T-helper 17 cell (primary cell): ENCODE measurements at places on chromosomes 7 and 10. TPM values are rescaled to one million over a fixed set of nuclear protein-coding genes. Genes with fewer than 3 reads are reported as not detected.

Gene POM121
- 58.8 TPM for total RNA-seq

Gene CHST15
- total RNA-seq: 0.26 TPM

Gene FLNC
- 0.05 TPM for total RNA-seq

Gene ASAH2
- 2.5 TPM for total RNA-seq

GRCh38 chr7:13017881-13018280 is 330.4 kb downstream of the ARL4A start:
- no peak for DNase-seq

DNA sequence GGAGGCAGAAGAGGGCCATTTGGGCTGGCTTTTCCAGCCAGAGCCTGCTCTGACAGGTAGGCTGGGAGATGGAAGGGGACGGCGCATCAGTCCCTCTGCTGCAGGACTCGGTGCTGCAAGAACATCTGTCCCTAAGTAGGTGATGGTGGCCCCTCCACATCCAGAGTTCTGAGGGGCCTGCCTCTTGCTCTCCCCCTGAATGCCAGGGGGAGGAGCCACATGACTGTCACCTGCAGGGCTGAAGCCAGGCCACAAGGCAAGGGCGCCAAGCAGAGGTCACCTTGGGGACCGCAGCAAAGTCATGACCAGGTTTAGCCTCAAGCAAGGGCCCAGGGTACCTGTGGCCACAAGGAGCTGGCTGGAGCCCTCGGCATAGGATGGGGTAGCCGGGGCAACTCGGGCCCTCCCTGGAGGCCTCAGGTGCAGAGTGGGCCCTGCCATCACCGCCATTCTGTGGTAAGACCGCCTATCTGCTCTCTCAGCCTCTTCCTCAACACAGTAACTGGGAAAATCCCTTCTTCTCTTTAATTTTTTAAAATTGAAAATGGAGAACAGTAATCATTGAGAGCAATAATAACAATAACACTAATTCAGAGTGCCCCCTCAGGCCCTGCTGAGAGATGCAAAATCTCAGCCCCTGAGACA is 99.3 kb downstream of the FAM53B start:
- DNase-seq: no peak

DNA sequence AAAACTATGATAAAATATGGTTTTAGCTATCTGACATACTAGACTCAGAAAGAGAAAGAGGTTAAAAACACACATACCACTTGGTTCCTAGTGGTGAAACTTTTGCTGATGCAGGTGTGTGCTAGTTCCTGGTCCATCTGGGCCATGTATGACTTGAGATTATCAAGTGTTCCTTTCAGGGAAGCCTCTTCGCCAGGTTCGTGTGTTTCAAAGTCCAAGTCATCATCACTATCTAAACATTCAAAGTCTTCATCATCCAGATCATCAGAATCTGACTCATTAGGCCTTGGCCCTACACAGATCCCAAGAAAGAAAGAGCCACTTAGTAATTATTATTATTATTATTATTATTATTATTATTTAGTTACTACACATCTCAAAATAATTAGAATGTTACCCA is 26.4 kb downstream of the NUDT13 start:
- no peak for DNase-seq

DNA sequence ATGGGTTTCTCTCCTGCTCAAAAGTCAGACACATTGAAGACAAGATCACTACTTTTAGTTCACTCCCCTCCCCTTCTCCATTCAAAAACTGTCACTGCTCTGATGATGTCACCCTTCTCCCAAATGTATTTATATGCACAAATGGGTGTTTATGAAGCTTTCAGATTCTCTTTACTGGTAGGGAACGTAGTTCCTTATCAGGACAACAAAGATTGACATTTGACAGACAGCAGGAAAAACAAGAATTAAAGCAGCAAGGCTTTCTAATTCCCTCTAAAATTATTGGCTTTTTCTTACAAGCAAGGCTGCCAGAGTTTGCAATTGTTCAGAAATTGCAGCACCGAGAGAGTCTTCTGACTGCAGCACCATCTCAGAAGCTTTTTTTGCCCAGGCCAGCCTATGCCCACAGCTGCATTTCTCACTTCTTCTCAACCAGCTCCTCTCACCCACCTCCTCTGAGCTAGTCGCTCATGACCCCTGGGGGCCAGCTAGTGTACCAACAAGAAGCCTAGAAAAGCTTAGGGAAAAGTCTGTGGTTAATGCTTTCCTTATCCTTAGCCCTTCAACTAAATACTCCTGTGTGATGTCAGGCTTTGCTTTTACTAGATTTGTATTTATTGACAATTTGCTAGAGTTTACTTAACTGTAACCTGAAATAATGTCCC is 265.1 kb downstream of the HTR7 start:
- no peak for DNase-seq

DNA sequence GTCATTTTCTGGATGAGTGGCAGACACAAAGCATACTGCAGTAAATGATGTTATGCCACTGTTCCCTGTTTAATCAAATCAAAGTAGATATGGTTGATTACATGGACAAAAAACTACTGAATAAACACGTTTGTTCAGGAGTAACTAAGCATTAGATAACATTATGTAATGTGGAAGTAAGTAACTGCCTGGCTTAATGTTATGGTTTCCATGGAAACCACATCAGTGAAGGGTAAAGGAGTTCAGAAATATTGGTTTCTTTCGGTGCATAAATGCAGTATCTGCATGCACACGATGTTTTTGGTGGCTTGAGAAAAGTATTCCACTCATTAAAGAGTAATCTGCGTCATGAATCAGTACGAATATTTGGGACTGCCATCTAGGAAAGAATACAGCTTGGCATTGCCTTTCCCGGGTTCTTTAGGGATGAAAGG is 131.3 kb upstream of the PRKCQ start:
- DNase-seq: no peak

DNA sequence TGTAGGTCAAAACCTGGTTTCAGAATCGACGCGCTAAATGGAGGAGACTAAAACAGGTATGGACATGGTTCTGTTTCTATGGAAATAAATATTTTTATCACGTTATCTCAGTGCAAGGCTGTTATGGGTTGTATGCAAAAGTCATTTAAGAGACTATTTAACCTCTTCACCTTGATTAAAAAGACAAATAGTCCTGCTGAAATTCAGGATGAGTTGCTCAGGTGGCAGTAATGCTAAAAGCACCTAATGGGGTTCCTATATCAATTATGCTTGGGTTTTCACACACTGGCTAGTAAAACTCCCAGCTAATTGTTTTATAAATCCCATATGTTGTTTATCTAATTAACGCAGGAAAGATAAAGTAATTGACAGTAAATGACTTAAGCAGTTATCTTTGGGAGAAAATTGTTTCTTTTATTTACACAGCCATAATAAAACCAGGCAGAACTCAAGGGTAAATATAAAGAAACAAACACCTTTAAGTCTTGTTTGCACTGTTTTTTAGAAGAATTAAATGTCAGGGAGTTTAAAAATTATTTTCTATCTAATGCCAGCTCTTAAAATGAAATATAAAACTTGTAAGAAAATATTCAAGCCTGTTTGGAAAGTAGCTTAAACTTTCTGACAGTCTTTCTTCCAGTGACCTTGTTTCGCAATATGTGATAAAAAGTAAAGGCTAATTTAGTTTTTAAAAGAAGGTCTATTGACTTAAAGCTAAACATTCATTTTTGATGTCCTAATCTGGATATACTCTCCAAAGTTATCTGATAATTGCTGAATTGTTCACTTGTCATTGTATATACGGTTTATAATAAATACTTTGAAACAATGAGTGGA is 3.2 kb downstream of the HHEX start:
- DNase-seq: no peak

- no peak for DNase-seq
Measured at GRCh38 chr7:155378959-155379871, 78.7 kb upstream of the EN2 start.

- no peak for DNase-seq
Measured at GRCh38 chr7:121011401-121011800, 22.9 kb downstream of the CPED1 start.

- DNase-seq: no peak
Measured at GRCh38 chr7:137915266-137915665, 68.5 kb upstream of the DGKI start.

DNA sequence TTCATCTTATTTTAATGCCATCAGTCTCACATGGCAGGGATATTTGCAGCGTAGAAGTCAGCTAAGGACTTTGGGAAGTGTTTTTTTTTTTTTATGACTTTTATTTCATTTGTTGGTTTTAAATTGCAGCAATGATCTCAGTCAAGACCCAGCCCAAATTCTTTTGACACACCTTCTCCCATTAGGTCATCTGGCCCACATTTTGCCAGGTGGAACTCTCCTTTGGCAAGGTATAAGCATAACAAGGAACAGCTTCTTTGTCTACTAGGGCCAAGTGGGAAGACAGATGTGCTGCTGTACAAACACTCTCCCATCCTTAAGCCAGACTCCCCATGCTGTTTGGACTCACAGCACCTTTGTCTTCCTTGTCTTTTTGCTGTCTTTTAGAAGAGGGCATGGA is 41.8 kb downstream of the PLEKHA8 start:
- no peak for DNase-seq

GRCh38 chr7:127245607-127246006 is 7.1 kb downstream of the GRM8 start:
- DNase-seq: no peak

GRCh38 chr10:31353574-31353973 is 34.6 kb downstream of the ZEB1 start:
- no peak for DNase-seq

DNA sequence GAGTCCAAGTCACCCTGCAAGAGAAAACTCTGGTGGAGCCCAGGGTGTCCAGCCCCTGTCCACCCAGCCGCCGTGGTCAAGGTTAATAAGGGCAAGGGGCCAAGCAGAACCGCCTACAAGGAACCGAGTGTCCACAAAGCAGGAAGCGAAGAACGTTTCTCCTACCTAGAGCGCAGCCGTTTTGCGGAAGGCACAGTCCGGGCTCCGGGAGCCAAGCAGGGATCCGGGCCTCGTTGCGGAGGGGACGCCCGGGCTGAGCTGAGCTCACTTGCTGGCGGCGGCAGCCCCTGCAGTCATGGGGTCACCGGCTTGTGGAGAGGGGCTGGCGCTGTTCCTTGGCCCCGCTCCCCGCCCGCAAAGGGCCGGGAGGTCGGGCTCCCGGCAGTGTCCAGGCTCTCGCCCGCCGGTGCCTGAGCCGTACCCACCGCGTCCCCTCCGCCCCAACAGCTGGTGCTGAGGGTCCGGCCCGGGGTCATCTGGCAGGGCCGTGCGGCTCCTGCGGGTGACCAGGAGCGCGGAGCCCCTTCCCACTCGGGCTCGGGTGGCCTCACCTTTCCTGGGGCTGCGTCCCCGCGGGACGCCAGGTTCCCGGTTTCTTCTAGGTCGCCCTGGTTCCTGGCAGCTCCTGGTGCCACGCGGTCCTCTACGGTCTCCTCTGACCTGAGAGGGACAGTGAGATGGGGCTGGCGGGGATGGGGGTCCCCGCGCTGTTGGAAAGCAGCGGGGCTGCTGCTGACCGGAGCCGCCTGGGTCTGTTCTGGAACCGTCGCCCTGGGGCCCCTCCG is 14.0 kb upstream of the ZNF273 start:
- DNase-seq: no peak

GRCh38 chr7:150665089-150665748 is 20.3 kb upstream of the GIMAP2 start:
- no peak for DNase-seq

DNA sequence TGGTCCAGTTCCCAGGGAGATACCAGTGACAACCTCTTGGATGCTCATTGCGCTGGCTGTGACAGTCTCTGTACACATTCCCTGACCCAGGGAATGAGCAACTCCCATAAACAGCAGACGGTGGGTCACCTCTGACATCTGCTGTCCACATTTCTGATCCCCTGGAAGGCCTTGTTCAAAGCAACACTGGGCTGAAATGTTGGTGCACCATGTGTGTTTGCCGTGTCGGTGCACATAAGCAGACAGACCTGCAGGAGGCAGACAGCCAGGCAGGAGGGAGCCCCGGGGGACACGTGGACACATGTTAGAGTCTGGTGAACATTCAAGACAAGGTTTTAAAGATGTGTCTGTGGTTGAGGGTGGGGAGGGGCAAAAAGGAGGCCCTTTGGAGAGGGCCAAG is 254.9 kb downstream of the PLXNA4 start:
- DNase-seq: no peak

GRCh38 chr10:83702731-83703130 is 436.6 kb upstream of the GHITM start:
- DNase-seq: no peak

DNA sequence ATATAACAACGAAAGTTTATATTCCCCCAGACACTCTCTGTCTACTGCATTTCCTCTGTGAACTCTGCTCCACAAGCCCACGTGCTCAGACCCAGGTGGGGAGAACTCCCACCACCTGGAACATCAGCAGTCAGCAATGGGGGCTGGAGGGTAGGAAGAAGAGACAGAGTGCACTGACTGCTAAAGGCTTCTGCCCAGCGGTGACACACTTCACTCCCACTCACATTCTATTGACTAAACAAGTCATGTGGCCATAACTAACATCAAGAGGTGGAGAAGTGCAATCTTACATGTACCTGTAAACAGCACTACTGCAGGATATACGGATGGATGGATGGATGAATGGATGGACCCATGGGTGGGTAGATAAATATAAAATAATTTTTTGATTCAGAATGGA is 122.2 kb downstream of the MPP7 start:
- no peak for DNase-seq
